ENCODE measurements at places on chromosomes 11 and 22. TPM values are rescaled to one million over a fixed set of nuclear protein-coding genes. Genes with fewer than 3 reads are reported as not detected.

DNA sequence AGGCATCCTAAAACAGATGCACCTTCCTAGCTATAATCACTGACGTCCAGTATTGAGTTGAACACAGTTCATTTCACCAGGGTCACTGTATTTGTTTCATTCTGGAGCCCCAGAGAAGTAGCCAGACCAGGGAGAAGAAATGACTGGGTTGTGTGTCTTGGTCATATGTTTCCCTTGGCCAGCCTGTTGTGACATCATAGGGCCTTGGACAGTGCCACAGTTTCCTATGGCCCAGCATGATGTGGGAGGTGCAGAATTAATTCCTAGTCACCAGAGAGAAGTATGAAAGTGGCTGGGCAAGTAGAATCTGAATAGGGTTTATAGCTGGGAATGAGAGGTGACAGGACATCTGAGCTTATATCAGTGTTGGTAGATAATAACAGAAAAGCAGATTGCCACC lies 84.0 kb upstream of the ZBED5 start:
- H3K4me3 ChIP-seq: no peak overlapping the region
- DNase-seq: no peak
- no peaks in the 10 kb centered on the region for H3K27me3 ChIP-seq
- H3K36me3 ChIP-seq: no peaks in the 10 kb centered on the region
- H3K27ac ChIP-seq: no peak overlapping the region

- DNase-seq: no peak
- H3K27ac ChIP-seq: no peak overlapping the region
- H3K27me3 ChIP-seq: peaks cover 11% of the 10 kb centered on the region
- H3K36me3 ChIP-seq: no peaks in the 10 kb centered on the region
These were observed 7.6 kb upstream of the PTH start for GRCh38 chr11:13503393-13503792.

The GAL3ST1 gene
- total RNA-seq: not detected

- H3K36me3 ChIP-seq: peaks cover 18% of the 10 kb centered on the region
- peak within 1 kb of the TSS; percentile 98 for H3K4me3 ChIP-seq
- no peaks in the 10 kb centered on the region for H3K27me3 ChIP-seq
- DNase-seq: peak; percentile 100
- H3K4me1 ChIP-seq: peaks cover 34% of the 10 kb centered on the region
- peak within 1 kb of the TSS; percentile 98 for H3K27ac ChIP-seq
These were observed at the start of gene ZDHHC5 for GRCh38 chr11:57667736-57668433. Gene ZDHHC5 (plus strand): TSS chr11:57668114. CDS start chr11:57673091, 4,977 bp downstream.

The RTN4RL2 gene
- total RNA-seq: 0.44 TPM

- H3K4me3 ChIP-seq: no peak overlapping the region
These were observed 103.6 kb downstream of the MPPED1 start for GRCh38 chr22:43515411-43515810.

The MPZL3 gene
- total RNA-seq: 49.1 TPM
